WERI-Rb-1 (cell line): ENCODE measurements at places on chromosomes 16 and 17.

DNA sequence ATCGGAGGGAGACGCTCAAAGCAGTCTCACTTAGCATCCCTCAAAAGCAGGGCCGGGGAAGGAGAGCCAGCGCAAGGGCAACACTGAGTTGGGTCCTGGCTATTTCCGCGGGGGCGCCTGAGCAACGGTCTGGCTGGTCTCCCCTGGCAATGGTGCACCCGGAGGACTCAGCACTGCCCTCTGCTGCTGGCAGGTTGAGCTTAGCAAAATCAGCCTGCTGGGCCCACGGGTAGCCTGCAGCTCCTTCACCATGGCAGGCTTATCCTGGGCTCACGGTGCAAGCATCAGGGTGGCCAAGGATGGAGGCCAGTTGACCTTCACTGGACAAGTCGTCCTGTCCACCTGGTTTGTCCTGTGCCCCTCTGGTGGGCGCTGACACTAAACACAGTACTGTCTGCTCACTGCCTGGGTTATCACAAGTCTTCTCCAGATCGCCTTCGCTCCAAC is 14.4 kb upstream of the ALDH3A1 start:
- DNase-seq = peak; percentile 84

GRCh38 chr16:21279501-21279900 is 1.4 kb upstream of the CRYM start:
- no peak for DNase-seq

GRCh38 chr16:57041182-57042156 is 50.9 kb upstream of the CPNE2 start:
- DNase-seq = no peak

DNA sequence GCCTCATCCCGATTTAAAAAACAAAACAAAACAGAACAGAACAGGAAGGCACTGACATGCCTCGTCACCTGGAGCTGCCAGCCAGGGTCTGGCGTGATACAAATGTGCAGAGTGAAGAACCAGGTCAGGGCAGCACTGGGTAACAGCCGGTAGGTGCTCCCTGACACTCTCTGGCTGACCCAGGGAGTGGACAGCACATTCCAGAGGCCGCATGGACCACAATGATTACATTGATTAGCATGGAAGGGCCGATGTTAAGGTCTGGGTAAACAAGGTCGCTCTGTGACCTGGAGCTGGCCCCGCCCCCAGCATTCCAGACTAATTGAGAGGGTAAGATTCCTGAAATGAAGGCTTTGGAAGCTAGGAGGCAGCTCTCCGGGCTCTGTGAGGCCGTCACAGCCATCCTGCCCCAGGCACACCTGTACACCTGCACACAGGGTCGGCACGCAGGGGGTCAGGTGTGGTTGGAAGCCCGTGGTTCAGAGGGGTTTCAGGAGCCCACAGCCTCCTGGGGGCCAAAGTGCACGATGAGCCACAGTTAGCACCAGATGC is 21.4 kb downstream of the PIEZO1 start:
- no peak for DNase-seq

DNA sequence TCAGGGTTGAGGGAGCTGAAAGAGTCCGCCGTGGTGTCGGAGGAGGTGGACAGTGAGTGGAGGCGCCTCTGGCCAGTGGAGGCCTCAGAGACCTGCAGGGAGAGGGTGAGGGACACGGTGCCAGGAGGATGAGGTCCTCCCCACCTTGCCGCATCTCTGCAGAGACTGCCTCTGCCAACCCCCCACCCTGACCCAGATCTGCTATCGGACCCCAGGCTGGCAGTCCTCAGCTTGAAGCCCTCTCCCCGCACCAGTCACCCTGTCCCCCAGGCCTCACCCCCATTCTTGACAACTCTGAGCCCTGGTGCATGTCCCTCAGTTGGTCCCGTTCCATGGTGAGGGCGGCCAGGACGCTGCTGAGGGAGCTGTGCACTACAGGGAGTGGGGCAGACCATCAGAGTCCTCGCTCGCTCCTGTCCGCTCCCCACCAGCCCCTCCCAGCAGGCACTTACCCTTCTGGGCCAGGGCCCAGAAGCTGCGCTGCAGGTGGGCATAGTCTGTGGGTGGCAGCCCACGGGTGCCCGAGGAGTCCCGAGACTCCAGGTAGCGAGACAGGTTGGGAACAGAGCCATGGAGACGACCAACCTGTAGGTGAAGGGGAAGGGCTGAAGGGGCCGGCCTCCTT is 5.4 kb downstream of the OSBPL7 start:
- no peak for DNase-seq

GRCh38 chr16:5234295-5235050 is 136.9 kb upstream of the EEF2KMT start:
- no peak for DNase-seq

DNA sequence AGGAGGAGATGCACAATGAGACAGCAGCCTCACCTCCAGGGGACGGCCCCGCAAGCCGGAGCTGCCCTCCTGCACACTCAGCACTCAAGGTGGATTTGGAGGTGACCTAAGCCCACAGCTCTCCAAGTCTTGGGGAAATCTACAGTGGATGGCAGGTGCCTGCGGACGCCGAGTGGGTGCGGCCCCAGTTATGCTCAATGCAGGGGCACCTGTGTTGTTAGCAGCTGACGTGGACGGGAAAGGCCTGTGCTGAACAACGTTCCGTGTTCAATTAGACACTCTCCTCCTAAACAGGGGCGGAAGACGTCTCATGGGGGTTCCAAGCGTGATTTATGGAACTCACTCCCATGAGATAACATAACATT is 22.0 kb upstream of the METRNL start:
- peak; percentile 7 for DNase-seq

GRCh38 chr17:14261406-14261805 is 24.7 kb upstream of the CDRT15 start:
- peak; percentile 69 for DNase-seq

GRCh38 chr17:49364119-49364518 is 2.1 kb upstream of the ZNF652 start:
- no peak for DNase-seq

GRCh38 chr16:86963600-86964575 is 353.3 kb downstream of the C16orf95 start:
- no peak for DNase-seq

GRCh38 chr17:75549246-75550138 is 24.0 kb downstream of the LLGL2 start:
- peak; percentile 9 for DNase-seq

GRCh38 chr17:64747938-64748540 is 85.9 kb upstream of the SMURF2 start:
- DNase-seq = no peak

DNA sequence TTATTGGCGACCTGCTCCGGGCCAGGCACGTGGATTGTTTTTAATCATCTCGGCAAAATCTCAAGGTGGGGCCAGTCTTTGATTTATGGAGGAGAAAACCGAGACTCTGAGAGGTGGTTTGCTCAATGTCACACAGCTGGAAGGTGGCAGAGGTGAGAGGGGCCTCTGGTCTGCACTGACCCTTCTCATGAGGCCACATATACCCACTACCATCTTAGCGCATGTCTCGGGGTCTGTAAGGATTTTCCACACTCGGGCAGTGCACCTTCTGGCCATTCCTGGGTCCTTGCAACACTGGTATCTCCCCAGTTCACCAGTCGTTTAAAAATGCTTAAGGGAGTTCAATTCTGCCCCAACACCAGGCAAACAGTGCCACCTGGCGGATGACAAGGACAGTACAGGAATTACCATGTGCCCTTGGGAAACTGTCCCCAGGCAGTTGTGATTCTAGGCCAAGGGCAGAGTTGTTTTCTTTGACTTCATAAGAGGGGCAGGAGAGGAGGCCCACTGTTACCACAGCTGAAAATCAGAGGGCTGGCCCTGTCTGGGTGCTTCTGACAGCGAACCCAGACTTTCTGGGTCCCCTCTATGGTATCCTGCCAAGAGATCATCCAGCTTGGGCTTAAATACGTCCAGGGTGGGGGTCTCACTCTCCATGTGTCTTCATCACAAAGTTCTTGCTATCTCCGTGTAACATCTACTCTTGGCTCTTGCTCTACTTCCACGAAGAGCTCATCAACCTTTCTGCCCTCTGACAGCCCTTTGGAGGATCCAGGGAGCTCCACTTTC is 39.4 kb upstream of the RAI1 start:
- DNase-seq = peak; percentile 77

DNA sequence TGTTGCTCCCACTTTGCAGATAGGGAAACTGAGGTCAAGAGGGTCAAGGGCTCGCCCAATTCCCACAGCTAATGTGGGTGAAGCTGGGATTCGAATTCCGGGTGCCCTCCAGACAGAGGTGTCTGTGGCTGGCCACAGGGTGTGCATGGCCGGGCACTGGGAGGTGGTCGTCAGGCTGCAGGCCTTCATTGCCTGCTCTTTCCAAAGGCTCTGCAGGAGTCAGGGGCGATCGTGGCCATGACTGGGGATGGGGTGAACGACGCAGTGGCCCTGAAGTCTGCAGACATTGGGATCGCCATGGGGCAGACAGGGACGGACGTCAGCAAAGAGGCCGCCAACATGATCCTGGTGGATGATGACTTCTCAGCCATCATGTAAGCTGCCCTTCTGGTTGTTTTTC is 49.8 kb downstream of the MEAK7 start:
- no peak for DNase-seq

- peak; percentile 86 for DNase-seq
Observed at GRCh38 chr16:4328046-4328781, 12.3 kb downstream of the GLIS2 start.

DNA sequence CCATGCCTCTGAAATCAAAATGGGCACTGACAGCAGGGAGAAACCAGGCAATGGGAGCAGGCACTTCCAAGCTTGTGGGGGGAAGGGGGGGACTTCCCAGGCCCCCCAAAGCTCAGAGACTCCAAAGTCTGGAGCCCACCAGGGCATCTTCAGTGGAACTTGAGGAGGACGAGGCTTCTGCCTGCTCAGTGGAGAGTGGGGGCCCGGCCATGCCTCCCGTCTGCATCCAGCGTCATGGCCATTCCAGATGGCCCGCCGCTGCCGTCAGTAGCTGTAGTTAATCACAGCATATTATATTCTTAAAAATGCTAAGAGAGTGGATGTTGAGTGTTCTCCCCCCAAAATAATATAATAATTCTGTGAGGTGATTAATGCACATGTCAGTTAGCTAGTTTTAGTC is 315.2 kb downstream of the KCNJ2 start:
- no peak for DNase-seq

DNA sequence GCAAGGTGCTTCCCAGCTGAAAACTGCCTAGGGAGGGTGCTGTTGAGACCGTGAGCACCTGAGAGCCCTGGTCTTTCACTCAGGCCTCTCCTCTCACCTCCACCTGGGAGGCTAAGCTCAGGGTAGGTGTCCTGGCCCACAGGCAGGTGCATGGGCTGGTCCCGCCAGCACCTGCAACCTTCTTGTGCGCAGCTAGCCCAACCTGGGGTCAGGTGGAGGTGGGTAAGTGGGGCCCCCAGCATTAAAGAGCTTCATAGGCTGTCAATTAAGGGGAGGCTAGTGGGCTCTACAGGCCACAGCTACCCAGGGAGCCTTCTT is 8.7 kb downstream of the ADCY7 start:
- DNase-seq = no peak

DNA sequence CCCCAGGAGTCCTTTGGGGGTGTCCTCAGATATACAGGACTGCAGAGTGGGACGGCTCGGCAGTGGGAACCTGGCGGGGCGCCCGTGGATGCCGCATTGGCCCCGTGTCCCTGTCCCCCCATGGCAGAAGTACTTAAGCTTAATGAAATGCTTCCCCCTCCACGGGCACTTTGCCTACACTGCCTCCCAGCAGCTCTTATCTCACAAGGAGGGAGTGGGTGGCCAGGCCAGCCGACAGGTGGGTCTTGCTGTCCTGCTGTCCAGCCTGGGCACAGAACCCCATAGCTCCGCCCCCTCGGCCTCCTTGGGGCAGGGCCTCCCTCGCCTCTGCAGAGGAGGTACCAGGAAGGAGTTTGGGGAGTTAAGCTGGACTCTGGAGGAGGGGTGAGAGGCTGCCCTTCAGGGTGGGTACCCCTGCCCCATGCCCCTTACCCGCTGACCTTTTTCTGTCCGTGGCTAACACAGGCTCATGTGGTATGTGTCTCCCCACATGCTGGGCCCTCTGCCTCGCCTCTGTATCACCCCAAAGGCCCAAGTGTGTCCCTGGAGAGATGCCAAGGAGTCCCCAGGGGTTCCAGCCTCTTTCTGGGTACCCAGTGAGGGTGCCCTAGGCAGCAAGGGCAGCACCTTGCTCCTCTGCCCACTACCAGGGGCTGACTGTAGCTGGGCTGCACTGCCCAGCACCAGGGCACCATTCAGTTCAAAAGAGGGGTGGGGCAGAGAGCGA is 8.7 kb downstream of the THRA start:
- DNase-seq = peak; percentile 58

GRCh38 chr16:3645108-3645503 is 9.4 kb upstream of the DNASE1 start:
- DNase-seq = no peak

- DNase-seq = no peak
Observed at GRCh38 chr16:9055661-9056060, 35.8 kb upstream of the HAPSTR1 start.

GRCh38 chr17:30337393-30337999 is 3.6 kb upstream of the TMIGD1 start:
- DNase-seq = no peak

DNA sequence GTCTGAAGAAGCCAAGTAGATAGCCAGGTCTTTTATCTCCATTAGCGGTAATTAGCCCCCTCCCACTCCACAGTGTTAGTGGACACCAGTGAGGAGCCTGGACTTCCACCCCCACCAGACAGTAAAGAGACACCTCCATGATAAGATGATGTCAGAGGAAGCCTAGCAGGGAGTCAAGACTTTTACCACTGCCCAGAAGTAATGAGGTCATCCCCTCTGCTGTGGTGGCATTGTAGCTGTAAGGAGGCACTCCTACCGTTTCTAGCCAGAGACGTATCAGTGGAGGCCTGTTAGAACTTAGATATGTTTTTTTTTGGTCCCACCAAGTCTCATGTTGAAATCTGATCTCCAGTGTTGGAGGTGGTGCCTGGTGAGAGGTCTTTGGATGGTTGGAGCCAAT is 38.1 kb downstream of the PIK3R5 start:
- DNase-seq = peak; percentile 47

- DNase-seq = no peak
Observed at GRCh38 chr16:22035153-22035552, 27.2 kb downstream of the MOSMO start.

DNA sequence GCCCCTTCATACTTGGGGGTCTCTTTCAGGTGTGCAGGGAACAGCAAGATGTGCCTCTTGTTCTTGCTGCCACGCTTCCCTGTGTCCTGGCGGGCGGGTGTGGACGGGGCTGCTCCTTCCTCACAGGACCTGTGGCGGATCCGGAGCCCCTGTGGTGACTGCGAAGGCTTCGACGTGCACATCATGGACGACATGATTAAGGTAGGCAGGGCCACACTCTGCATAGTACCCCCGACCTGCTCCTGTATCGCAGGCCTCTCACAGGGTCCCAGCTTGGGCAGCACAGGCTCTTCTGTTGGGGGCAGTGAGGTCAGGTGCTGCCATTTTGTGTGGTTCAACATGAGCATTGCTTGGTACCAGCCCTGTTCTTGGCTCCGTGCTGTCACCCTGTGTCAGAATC is 42.5 kb downstream of the PRMT7 start:
- DNase-seq = no peak

GRCh38 chr17:75178453-75178852 is 4.3 kb downstream of the SUMO2 start:
- no peak for DNase-seq
